ENCODE measurements at places on chromosomes 6 and 20.
A peak's percentile ranks its signal among the peaks of the same experiment; 100 is the strongest.

GRCh38 chr20:36231331-36231730 lies 4.9 kb upstream of the AAR2 start:
- no peak for DNase-seq

DNA sequence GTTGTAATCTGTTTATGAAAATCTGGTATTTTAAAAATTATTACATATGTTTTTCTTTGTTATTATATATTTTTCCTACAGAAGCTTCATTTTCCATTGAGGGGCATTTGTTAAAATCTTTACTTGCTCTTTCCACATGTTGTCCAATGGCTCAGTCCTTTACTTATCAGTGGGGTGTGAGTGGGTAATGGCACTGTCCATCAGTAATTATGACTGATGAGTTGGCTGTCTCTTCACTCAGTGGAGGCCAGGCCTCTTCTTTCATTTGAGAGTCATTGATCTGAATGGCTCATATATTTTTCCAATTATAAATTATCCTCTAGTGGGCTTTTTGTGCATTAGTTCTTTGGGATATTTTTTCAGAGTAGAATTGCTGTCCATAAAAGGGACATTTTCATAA lies 45.7 kb downstream of the FARS2 start:
- DNase-seq: no peak

- DNase-seq: peak; percentile 93
Measured at GRCh38 chr6:13711733-13712598, at the start of gene RANBP9. Gene RANBP9, minus strand, starts transcription at chr6:13711835. Its CDS starts 330 bp downstream, at chr6:13711505.

- no peak for DNase-seq
Measured at GRCh38 chr6:149364557-149364956, 35.5 kb upstream of the SUMO4 start.

GRCh38 chr20:13910492-13910891 lies 79.9 kb downstream of the SEL1L2 start:
- peak; percentile 7 for DNase-seq

DNA sequence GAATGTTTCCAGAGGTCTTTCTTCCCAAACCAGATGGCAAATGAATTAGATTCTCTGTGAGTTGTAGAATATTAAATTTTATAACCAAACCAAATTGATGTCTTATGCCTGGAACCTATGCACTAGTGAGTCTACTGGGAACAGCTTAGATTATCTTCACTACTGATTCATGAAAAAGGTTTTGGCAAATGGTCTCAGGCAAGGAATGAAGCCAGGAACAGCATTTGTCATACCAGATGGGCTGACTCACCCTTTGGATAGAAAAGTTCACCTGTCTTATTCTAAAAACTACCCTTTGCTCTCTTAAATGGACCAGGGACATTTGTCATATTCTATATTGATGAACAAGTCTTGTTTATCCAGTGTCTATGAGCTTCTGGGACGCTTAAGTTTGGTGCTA lies 135.4 kb upstream of the ECI2 start:
- no peak for DNase-seq

Data from fibroblast of skin of back (primary cell).